T-helper 2 cell treated with Interferon-gamma antibody and Interleukin-4, amounts not matched to agents 5 μg/mL and 100 μg/mL, for 36 hours (primary cell): ENCODE measurements at places on chromosomes 5 and 9.

- no peak overlapping the region for H3K4me3 ChIP-seq
- H3K36me3 ChIP-seq, result no peaks in the 10 kb centered on the region
- no peaks in the 10 kb centered on the region for H3K4me1 ChIP-seq
- DNase-seq, result no peak
- H3K27ac ChIP-seq, result no peak overlapping the region
Measured at GRCh38 chr5:124065508-124065907, 553.5 kb downstream of the CSNK1G3 start.

DNA sequence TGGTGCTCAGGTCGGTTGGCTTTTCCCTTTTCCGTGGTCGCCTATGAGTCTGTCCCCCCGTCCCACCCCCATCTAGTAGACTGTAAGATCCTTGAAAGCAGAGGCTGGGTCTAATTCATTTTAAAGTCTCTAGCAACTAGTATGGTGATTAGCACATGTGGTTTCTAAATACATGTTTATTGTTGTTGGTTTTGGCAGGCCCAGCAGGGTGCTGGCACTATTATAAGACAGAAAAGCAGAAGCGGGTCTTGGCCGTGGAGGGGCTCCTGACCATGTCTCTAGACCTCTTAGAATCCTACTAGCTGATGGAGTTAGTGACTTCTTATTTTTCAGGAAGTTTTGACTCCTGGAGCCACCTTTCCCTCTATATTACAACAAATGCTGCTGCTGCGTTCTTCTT lies 61.5 kb upstream of the TNFSF8 start:
- no peaks in the 10 kb centered on the region for H3K27me3 ChIP-seq
- no peak overlapping the region for H3K27ac ChIP-seq
- no peak for DNase-seq

- no peaks in the 10 kb centered on the region for H3K36me3 ChIP-seq
- no peak overlapping the region for H3K4me3 ChIP-seq
- H3K27ac ChIP-seq, result no peak overlapping the region
Measured at GRCh38 chr9:38737246-38737645, 17.3 kb upstream of the FAM240B start.

GRCh38 chr9:127611603-127611898 lies 526 bp upstream of the STXBP1 start:
- H3K27ac ChIP-seq, result peak overlapping the region; percentile 69
- H3K36me3 ChIP-seq, result no peaks in the 10 kb centered on the region
- no peak for DNase-seq
- peaks cover 29% of the 10 kb centered on the region for H3K27me3 ChIP-seq
- peaks cover 28% of the 10 kb centered on the region for H3K4me1 ChIP-seq

GRCh38 chr9:75112789-75113188 lies 24.5 kb downstream of the OSTF1 start:
- H3K4me3 ChIP-seq, result no peak overlapping the region
- H3K27ac ChIP-seq, result no peak overlapping the region
- peaks cover 43% of the 10 kb centered on the region for H3K4me1 ChIP-seq
- peaks cover 25% of the 10 kb centered on the region for H3K36me3 ChIP-seq

- H3K27ac ChIP-seq, result no peak overlapping the region
- no peak overlapping the region for H3K4me3 ChIP-seq
- no peak for DNase-seq
- peaks cover 61% of the 10 kb centered on the region for H3K36me3 ChIP-seq
- H3K27me3 ChIP-seq, result no peaks in the 10 kb centered on the region
- H3K4me1 ChIP-seq, result peaks cover 53% of the 10 kb centered on the region
Measured at GRCh38 chr9:114899995-114900394, 30.4 kb downstream of the TNFSF8 start.

GRCh38 chr5:79032031-79032695 lies 37.3 kb downstream of the DMGDH start:
- peaks cover 10% of the 10 kb centered on the region for H3K27me3 ChIP-seq
- DNase-seq, result no peak
- H3K4me1 ChIP-seq, result no peaks in the 10 kb centered on the region
- H3K36me3 ChIP-seq, result no peaks in the 10 kb centered on the region

- no peaks in the 10 kb centered on the region for H3K4me1 ChIP-seq
- H3K36me3 ChIP-seq, result no peaks in the 10 kb centered on the region
- no peak overlapping the region for H3K27ac ChIP-seq
- DNase-seq, result no peak
Measured at GRCh38 chr9:98472216-98472615, 216.8 kb upstream of the TBC1D2 start.

- H3K36me3 ChIP-seq, result no peaks in the 10 kb centered on the region
- no peak overlapping the region for H3K4me3 ChIP-seq
- H3K27me3 ChIP-seq, result no peaks in the 10 kb centered on the region
- no peak overlapping the region for H3K27ac ChIP-seq
- peak; percentile 17 for DNase-seq
Measured at GRCh38 chr9:96061293-96061987, 185.9 kb downstream of the ERCC6L2 start.

GRCh38 chr5:112186401-112186990 lies 232.6 kb downstream of the EPB41L4A start:
- no peak overlapping the region for H3K27ac ChIP-seq
- no peaks in the 10 kb centered on the region for H3K36me3 ChIP-seq
- no peak for DNase-seq
- no peak overlapping the region for H3K4me3 ChIP-seq
- H3K4me1 ChIP-seq, result no peaks in the 10 kb centered on the region

- H3K36me3 ChIP-seq, result peaks cover 2% of the 10 kb centered on the region
- peaks cover 13% of the 10 kb centered on the region for H3K4me1 ChIP-seq
- DNase-seq, result peak; percentile 11
- no peak overlapping the region for H3K4me3 ChIP-seq
Measured at GRCh38 chr5:157761690-157762621, 18.4 kb downstream of the LSM11 start.

- H3K27ac ChIP-seq, result peak overlapping the region; percentile 72
- H3K27me3 ChIP-seq, result no peaks in the 10 kb centered on the region
- H3K4me1 ChIP-seq, result peaks cover 77% of the 10 kb centered on the region
- no peak for DNase-seq
Measured at GRCh38 chr9:114392749-114393112, 4.9 kb upstream of the AKNA start.
